Parietal lobe (tissue), 2 donors: ENCODE measurements at places on chromosomes 16 and 17. TPM values are rescaled to one million over a fixed set of nuclear protein-coding genes. Genes with fewer than 3 reads are reported as not detected.

The STH gene
- 26.6 TPM for total RNA-seq

The NXPH3 gene
- total RNA-seq, result 22.2 TPM

The HSD11B2 gene
- total RNA-seq, result not detected

The HCRT gene
- total RNA-seq, result not detected

The PPP4C gene
- 60.4 TPM for total RNA-seq

The SRL gene
- total RNA-seq, result not detected

The TIMP2 gene
- total RNA-seq, result 56.0 TPM

The KRTAP17-1 gene
- total RNA-seq, result not detected

The SCARF1 gene
- 3.1 TPM for total RNA-seq

The TNS4 gene
- not detected for total RNA-seq

The IL21R gene
- total RNA-seq, result not detected

The TMIGD1 gene
- total RNA-seq, result not detected

The OTOP3 gene
- not detected for total RNA-seq
